ENCODE measurements at places on chromosomes 5 and 9.

GRCh38 chr5:163399923-163400322 is 37.5 kb upstream of the CCNG1 start:
- DNase-seq, result no peak

DNA sequence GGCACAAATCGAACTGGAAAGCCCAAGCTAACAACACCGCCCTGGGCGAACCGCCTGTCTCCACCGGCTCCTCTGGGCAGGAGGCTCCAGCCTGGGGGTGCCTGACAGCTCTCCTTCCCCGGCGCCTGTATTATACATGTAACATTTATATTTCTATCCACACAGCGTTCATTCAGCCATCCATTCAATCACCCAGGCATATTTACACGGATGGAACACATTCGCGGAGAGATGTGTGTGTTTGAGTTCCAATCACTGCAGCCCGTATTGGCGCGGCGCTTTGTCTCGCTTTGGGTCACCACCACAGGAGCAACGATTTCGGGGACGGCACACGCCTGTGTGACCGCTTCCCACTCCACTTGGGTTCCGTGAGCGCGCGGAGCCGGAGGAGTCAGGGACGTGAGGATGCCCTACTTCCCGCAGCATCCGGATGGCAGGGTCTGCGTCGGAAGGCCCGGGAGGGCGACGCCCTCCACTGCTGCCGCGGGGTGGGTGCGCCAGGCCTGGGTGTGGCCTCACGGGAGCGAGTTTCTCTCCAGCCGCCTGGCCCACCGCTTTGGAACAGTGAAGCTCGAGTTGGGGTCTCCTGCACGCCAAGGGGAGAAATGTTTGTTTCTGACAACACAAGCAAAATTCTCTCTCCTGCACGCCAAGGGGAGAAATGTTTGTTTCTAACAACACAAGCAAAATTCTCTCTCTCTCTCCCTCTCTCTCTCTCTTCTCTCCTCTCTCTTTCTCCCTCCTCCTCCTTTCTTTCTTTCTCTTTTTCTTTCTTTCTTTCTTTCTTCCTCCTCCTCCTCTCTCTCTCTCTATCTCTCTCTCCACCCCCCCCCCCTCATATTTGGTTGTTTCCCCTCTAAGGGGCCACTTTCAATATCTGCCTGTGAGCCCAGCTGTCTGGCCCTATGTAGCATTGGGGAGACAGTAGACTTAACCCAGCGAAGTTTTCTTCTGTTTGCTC is 1.1 kb upstream of the SV2C start:
- DNase-seq, result peak; percentile 28

- peak; percentile 5 for DNase-seq
Observed at GRCh38 chr5:24110004-24110615, 534.7 kb downstream of the CDH10 start.

GRCh38 chr9:3525096-3525835 is 535 bp downstream of the RFX3 start:
- DNase-seq, result no peak

- no peak for DNase-seq
Observed at GRCh38 chr5:148827723-148828122, 1.3 kb downstream of the ADRB2 start.

GRCh38 chr5:38878391-38879077 is 32.7 kb downstream of the OSMR start:
- no peak for DNase-seq

DNA sequence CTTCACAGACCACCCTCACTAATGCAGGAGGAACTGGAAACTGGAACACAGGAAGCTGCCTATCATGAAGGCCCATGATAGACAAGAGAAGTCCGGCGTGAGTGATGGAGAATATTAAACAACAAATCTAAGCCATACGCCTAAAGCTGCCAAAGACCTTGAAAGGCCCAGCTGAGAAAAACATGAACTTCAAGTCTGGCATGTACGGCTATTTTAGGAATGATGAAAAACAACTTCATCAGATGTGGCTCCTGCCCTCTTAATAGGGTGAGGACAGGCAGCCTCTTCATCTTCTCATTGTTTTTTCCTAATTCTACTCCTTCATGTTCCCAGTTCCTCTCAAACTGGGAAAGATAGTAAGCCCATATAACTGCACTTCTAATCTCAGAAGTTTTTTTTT is 20.3 kb downstream of the FBP1 start:
- no peak for DNase-seq

GRCh38 chr5:19694949-19695611 is 292.9 kb downstream of the CDH18 start:
- DNase-seq, result no peak

DNA sequence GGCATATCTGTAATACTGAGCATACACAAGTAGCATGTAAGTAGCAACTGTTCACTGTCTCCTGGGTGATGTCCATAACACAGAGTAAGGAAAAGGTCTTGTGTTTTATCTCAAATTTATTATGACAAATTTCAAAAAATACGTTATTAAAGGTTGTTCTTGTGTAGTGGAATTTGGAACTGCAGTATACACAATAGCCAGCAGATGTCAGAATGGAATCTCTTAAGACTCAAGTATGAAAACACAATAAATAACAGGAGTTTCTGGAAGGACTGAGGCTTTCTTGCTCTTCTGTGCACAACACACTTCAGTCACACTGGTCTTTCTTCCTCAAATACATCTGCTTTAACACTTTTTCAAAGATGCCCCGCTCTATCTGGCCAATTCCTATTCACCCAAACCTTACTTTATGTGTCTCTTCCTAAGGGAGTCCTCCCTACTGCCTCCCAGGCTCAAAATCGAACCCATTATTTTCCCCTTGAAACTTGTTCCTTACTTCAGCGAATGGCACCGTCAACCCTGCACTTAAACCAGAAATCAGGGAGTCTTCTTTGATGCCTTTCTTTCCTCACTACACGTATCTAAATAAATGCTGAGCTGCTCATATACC is 6.5 kb upstream of the FBXO10 start:
- DNase-seq, result peak; percentile 36

GRCh38 chr9:1216532-1216931 is 166.4 kb downstream of the DMRT2 start:
- DNase-seq, result no peak

All from GM13976 (cell line).